ENCODE measurements at places on chromosomes 1 and 21.

GRCh38 chr1:54498383-54499096, 49.5 kb upstream of the ACOT11 start:
- no peak for DNase-seq

- DNase-seq = peak; percentile 38
These were observed 2.7 kb upstream of the KCNJ9 start for GRCh38 chr1:160078512-160079195.

DNA sequence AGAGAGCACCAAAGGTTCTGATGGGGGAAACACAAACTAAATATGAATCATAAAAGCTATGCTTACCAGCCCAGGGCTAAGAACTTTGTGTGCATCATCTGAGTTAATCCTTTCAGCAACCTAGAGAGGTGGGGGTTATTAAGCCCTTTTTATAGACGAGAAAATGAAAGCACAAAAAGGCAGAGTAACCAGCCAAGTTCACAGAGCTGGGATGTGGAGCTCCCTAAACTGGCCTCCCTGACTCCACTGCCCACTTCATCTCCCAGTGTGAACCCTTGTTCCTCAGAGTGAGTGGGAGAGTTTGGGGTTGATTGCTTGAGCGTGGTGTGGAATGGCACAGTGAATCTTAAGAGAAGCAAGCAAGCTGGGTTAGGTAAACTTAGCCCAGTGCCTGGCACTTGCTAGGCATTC, 10.8 kb upstream of the BCAR3 start:
- DNase-seq = no peak

DNA sequence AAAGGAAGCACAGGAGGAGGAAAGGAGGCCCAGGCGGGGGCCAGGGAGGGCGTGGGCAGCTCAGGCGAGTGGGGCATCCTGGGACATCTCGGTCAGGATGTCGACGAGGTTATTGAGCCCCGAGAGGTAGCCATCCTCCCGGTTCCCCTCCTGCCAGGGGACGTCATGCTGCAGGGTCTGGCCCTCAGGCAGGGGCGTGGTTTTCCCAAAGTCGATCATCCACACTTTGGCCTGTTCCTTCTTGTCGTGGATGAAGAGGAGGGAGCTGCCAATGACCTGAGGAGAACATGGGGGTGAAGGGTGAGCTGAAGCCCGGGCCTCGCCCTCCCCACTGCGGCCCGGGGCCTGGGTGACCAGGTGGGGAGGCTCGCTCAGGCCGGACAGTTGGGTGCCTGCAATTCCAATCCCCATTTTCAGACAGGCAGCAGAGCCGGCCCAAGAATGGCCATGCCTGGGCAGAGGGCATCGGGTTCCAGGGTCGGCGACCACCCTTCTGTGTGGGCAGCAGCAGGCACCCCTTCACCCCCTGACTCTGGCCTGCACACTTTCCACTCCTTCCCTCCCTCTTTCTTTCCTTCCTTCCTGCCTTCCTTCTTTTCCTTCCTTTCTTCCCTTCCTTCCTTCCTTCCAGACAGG, 86.2 kb downstream of the STUM start:
- no peak for DNase-seq

GRCh38 chr1:242427519-242427918, 97.0 kb downstream of the PLD5 start:
- no peak for DNase-seq

GRCh38 chr1:54278941-54279422, 79.0 kb downstream of the MRPL37 start:
- peak; percentile 78 for DNase-seq

- DNase-seq = no peak
These were observed 37.1 kb upstream of the NBL1 start for GRCh38 chr1:19606817-19607642.

- no peak for DNase-seq
These were observed 206.6 kb upstream of the GRIK3 start for GRCh38 chr1:37240897-37241296.

GRCh38 chr1:41855713-41856112, 63.0 kb downstream of the HIVEP3 start:
- no peak for DNase-seq

DNA sequence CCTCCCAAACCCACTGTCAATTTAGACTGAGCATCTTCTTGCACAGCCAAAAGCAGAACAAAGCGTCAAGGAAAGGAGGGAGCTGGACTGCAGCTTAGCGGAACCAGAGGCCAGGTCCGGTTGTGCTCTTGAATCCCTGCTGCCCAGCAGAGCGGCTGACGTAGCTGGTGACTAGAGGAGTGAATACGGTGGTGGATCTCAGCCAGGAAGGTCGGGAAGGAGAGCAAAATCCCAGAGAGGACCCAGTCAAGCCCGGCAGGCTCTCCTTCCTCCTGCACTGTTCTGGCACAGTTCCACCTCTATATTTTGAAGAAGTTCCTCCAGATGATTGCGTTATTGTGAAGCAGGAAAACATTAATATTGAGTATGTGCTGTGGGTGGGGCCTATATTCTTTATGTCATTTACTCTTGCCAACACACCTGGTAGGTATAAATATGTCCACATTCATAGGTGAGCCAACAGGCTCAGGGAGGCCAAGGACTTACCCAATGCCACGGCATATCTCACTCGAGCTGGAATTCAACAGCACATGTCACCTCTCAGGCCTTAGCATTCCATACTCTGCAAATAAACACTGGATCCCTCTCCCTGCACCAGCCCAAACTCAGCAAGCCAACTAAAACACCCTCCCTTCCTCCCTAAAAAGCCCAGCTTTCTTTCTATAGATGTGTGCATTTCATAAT, 23.6 kb upstream of the ABCB10 start:
- DNase-seq = no peak

DNA sequence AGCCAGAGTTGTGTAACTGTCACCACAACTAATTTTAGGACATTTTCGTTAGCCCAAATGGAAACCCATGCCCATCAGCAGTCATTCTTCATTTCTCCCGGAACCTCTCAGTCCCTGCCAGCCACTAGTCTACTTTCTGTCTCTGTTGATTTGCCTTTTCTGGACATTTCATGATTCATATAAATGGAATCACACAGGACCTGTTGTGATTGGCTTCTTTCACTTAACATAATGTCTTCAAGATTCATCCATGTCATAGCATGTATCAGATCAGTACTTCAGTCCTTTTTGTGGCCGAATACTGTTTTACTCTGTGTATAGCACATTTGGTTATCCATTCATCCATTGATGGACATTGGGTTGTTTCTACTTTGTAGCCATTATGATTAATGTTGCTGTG, 7.1 kb downstream of the SLC66A1 start:
- DNase-seq = no peak

DNA sequence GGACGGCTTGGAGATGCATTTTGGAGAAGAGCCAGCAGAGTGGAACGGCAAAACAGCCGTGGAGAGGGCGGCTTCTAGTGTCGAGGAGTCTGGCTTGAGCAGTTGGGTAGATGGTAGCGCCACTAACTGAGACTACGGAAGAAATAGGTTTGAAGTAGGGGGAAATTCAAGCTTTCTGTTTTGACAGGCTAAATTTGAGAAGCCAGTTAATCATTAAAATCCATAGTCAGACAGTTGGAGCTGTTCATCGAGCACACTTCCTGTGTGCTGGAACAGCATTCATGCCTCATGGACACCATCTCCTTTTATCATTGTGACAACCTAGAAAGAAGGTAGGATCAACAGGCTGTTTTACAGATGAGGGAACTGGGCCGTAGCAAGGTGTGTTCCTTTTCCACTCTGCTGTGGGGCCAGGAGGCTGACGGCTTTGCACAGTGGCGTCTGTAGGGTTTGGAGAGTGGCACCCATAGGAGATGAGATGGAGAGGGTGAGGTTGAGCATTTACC, 3.4 kb upstream of the PKLR start:
- no peak for DNase-seq

- DNase-seq = no peak
These were observed 24.8 kb downstream of the A3GALT2 start for GRCh38 chr1:33296082-33296458.

- DNase-seq = no peak
These were observed 2.5 kb upstream of the SLC16A4 start for GRCh38 chr1:110393286-110393685.

- DNase-seq = no peak
These were observed 18.2 kb upstream of the PTGFRN start for GRCh38 chr1:116891396-116892079.

GRCh38 chr1:53658489-53659230, 80.3 kb downstream of the GLIS1 start:
- no peak for DNase-seq

GRCh38 chr1:68320349-68320748, 88.0 kb upstream of the WLS start:
- no peak for DNase-seq

DNA sequence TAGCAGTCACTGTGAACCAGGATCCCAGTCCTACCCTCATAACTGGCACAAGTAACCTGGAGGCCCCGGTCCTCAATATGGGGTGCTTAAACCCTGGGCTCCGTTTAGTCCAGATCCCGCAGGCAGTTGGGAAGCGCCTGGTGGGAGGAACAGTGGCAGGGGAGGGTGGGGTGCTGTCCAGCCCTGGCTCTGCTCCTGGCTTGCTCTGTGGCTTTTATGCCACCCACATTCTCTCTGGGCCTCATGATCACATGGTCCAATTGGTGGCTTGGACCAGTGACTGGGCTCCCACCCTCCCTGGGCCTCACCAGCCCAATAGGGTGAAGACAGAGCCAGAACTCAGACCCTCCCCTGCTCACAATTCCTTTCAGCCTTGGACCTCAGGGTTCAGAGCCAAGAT, 2.9 kb downstream of the CD164L2 start:
- DNase-seq = no peak

- no peak for DNase-seq
These were observed 1206.4 kb upstream of the ADGRL4 start for GRCh38 chr1:80212948-80213347.

GRCh38 chr1:91054780-91055481, 33.1 kb upstream of the ZNF644 start:
- no peak for DNase-seq

All from brain microvascular endothelial cell (primary cell).